H4 (cell line): ENCODE measurements at places on chromosomes 7 and 10. TPM values are rescaled to one million over a fixed set of nuclear protein-coding genes. Genes with fewer than 3 reads are reported as not detected.

DNA sequence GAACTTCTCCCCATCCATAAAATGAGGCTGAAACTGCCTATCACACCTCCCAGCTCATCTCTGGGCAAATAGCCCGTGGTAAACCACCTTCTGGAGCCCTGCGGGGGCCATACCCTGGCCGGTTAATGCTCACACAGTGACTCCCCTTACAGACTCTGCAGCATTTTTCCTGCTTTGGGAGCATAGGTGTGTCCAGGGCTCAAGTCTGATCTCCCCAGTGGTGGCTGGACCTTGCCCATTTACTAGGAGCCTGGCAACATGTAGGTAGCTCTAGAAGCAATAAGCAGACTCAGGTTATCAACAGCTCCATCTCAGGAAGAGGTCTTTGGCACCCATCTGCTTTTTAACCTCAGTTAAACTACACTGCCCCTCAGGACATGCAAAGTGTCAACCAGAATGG is 5.5 kb upstream of the CDHR1 start:
- DNase-seq: no peak

- no peak for DNase-seq
Measured at GRCh38 chr7:151725844-151726651, 150.9 kb downstream of the PRKAG2 start.

- no peak for DNase-seq
Measured at GRCh38 chr7:142455392-142455791, 197.5 kb upstream of the PRSS58 start.

DNA sequence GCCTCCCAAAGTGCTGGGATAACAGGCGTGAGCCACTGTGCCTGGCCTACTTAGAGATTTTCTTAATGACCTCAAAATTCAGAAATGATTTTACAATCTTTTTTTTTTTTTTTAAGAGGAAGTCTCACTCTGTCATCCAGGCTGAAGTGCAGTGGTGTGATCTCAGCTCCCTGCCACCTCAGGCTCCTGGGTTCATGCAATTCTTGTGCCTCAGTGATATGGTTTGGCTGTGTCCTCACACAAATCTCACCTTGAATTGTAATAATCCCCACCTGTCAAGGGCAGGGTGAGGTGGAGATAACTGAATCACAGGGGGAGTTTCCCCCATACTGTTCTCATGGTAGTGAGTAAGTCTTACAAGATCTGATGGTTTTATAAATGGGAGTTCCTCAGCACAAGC is 159.9 kb downstream of the DNAJC1 start:
- DNase-seq: no peak

DNA sequence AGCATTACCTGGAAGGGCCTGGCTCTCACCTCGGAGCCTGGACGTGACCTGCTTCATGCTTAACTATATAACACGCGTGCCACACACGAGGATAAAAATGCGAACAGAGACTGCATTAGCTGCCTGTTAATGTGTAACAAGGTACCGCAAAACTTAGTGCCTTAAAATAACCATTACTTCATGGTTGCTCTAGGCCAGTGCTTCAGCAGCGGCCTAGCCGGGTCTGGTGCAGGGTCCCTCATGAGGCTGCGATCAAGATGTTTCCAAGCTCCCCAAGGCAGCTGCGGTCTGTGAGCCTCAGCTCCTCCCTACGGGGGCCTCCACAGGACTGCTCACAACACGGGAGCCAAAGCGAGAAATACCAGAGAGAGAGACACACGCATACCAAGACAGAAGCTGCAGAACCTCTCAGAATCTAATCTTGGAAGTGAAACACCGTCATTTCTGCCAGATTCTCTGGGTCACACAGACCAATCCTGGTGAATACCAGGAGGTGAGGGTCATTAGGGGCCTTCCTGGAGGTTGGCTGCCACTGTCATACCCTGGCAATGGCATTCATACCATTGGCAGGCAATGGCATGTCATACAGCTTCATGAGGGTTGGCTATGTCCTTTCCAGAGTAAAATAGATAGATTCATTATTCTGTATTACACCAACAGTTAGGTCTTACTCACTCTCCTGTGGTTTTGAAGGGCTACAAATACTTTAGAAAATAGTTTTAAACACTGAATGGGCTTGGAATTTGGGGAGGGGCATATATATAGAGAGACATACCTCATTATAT is 94.5 kb downstream of the HIPK2 start:
- DNase-seq: peak; percentile 44

DNA sequence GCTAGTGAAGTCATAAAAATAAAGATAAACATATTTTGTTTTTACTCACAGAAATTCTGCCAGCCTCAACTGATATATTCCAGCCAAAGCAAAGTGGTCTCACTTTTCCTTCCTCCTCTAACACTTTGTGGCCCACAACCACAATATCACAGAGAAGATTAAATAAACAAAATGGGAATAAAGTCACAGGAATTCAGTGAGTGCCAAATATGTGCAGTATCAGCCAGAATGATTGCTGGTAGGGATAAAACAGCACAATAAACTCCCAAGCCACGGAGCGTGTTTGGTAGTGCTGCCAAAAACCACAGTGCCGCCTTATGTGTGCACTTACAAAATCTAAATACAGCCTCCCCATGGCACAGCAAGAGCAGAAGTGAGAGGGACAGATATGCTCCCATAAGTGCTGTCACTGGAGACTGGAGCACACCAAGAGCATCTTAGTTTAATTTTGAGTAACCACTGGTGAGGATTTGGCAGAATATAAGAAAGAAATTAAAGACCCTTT is 155.8 kb downstream of the POM121L12 start:
- peak; percentile 17 for DNase-seq

DNA sequence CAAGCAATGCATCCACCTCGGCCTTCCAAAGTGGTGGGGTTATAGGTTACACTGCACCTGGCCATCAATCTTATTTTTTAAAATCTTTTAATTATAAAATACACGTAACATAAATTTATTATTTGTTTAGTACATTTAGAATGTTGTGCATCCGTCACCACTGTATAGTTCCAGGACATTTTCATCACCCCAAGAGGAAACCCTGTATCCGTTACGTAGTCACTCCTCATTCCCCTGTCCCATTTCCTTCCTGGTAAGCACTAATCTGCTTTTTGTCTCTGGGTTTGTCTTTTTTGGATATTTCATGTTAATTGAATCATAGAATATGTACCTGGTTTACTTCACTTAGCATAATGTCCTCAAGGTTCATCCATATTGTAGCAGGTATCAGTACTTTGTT is 51.2 kb downstream of the MAPK8 start:
- no peak for DNase-seq

DNA sequence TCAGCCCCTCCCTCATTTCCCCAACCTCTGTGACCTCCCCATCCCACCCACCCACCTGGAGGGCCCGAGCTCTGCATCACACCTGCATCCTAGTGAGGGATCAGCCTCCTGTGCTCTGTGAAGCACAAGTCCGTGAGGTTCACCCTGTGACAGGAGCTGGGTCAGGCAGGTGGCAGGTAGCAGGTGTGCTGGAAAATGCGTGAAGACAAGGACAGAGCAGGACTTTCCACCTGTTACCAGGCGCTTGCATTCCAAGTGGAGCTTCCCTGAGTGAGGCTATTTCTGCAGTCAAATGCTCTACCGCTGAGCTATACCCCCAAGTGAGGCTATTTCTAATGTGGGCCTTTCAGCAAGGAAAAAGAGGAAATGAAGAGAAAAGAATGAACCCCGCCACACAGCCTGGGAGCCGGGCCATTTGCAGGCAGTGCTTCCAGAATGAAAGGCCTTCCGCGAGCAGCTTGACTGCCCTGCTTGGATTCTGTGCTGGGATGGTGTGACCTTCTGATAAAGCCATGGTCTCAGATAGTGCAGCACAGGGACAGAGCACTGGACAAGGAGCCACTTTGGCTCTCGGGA is 13.3 kb upstream of the CPXM2 start:
- DNase-seq: no peak

DNA sequence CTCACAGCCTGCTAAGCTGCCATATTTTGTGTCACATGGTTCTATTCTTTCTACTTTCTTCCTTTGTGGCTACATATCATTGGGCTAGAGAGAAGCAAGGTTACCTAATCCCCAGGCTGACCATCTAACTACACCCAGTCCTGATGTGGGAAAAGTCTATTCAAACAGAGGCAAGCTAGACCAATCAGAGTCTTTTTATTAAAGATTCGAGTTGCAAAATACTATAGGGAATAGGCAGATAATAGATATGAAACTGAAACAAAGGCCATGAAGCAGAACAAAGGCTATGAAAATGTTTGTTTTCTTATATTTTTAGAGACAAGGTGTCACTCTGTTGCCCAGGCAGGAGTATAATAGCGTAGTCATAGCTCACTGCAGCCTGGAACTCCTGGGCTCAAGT is 36.7 kb downstream of the MTERF1 start:
- DNase-seq: no peak

GRCh38 chr10:122457934-122458333 is 3.4 kb upstream of the HTRA1 start:
- no peak for DNase-seq

- no peak for DNase-seq
Measured at GRCh38 chr10:77810446-77811335, 115.9 kb downstream of the DLG5 start.

DNA sequence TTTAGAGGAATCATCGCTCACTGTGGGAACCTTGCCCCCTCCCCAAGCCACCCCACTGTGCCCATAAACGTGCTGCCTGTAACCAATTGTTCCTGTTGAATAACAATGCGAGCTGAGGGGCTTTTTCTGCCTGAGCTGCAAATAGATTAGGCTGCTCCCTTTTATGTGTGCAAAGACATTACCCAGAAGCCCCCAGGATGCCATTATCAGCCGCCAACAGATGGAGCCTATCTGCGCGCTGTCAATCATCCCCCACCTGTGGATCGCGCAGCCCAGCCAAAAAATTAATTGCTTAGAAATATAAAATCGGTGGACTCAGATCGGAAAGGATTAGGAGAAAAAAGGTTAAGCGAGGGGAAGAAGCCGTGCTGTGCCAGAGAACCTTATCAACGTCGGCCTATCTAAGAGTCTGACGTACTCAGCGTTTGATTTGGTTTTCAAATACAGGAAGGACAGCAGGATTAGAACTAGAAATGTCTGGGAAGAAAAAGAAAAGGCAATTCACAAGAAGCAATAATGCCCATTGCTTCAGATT is 167.3 kb upstream of the MYO3A start:
- DNase-seq: no peak

GRCh38 chr10:59536167-59537014 is 173.3 kb downstream of the SLC16A9 start:
- peak; percentile 86 for DNase-seq

DNA sequence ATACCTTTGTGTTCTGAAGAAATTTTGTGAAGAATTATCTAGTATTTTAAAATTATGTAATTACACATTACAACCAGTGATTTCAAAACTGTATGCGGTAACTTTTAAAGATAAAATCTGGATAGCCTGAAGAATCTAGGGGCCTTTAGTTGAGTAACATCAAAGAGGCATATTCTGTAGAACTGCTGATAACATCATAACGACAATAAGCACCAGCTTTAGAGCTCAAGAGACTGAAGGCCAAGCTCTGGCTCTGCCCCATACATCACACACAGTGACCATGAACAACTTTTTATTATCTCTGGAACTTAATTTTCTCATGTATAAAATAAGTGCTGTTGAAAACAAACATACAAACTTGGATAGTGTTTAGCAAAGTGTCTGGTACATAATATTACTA is 121.1 kb upstream of the RHOBTB1 start:
- no peak for DNase-seq

DNA sequence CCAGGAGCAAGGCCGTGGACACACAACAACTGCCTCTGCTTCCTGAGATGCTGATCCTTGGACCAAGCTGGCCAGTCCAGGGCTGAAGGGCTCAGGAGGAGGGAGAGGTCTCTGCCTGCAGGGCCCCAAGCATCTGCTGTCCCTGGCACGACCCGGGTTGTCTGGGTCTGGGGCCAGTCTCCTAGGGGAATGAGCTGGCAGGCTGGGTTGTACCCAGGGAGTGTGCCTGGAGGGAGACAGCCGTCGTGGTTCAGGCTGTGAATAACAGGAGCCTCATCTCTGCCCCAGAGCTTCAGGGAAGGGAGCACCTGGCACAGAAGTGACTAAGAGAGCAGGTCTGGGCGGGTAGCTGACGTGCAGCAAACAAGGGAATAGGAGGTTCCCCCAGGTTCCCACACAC is 17.9 kb upstream of the SERPINE1 start:
- no peak for DNase-seq

DNA sequence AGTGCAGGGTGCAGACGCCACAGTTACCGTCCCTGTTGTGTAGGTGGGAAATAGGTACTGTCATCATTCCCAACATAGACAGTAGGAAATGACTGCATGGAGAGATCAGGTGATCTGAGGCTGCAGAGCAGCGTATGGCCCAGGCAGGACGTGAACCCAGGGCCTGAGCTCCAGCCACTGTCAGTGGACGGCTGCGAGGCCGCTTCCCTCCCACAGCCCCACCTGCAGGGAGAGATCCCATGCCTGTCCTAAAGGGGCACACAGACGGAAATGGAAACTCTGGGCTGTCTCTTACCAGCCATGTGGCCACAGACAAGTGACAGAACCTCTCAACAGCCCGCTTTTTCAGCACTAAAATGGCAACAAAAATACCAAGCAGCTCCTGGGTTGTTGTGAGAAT is 44.5 kb upstream of the MNX1 start:
- DNase-seq: no peak

TAX1BP1 gene
- 131 and 164 TPM in 2 replicates for total RNA-seq

SOSTDC1 gene
- total RNA-seq: 5.7 and 6.9 TPM in 2 replicates

C7orf33 gene
- total RNA-seq: not detected in 2 replicates

SUGCT gene
- total RNA-seq: 2.1 and 5.0 TPM in 2 replicates

HHEX gene
- not detected in 2 replicates for total RNA-seq

LIPJ gene
- total RNA-seq: not detected in 2 replicates

SFTPA2 gene
- not detected in 2 replicates for total RNA-seq

FAM237B gene
- total RNA-seq: not detected in 2 replicates
